Amniotic stem cell (primary cell): ENCODE measurements at places on chromosomes 3 and 15.

- no peak for DNase-seq
Observed at GRCh38 chr15:89531796-89532537, 35.6 kb upstream of the RHCG start.

DNA sequence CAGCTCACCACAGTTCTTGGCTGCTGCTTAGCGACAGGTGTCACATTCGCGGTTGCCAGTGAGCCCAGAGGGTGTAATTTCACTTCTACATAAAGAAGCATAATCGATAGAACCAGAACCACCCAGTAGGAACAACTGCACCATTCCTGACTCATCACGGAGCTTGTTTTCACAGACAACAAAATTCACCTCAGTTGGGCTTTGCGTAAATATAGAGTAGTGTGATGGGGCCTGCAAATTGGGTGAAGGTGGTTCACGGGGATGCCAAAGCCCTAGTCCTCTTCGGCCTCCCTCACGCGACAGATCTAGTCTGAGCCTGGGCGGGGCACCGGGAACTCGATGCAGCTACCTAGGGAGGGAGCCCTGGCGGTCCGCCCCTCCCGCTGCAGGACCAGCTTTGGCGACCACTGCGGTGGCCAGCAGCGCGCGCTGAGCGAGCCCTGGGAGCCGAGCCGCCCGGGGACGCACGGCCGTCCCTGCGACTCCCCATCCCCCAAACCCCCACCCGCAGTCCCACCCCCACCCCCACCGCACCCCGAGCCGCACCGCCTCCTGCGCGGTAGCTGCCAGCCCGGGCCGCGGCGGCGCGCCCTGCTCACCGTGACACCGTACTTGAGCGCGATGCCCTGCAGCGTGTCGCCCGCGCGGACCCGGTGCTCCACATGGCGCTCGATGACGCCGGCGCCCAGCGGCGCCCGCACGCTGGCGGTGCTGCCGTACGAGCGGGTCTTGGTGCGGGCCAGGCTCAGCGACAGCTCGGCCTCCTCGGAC lies 519 bp downstream of the LYSMD2 start:
- DNase-seq = no peak

DNA sequence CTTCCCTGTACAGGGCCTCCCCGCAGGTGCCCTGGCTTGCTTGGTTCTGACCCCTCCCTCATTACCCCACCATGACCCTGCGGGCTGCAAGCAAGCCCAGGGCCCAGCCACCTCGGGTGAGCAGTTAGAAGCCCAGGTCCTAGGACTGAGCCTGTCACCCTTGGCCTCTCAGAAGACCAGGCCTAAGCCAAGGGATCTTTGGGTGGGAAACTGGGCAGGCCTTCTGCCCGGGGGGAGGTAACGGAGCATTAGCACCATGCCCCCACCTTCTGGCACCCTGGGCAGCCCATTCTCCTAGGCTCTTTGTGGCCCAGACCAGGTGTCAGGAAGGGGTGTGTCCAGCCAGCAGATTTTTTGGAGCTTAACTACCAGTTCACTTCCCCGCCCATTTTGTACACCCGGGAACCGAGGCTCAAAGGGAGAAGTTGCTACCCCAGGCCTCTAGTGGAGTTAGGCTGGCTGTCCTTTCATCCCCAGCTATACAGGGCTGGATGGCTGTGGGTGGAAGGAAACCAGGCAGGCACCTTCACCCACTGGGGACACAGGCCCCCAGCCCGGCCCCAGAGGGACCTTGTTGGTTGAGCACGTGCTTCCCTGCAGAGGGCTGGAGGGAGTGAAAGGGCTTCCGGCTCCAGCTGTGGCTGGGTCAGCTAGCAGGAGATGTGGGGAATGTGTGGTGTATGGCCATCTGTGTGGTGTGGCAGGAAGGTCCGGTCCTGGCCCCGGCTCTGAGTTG lies 1.4 kb downstream of the CSK start:
- no peak for DNase-seq

GRCh38 chr3:99901200-99901926 lies 83.7 kb downstream of the CMSS1 start:
- no peak for DNase-seq

DNA sequence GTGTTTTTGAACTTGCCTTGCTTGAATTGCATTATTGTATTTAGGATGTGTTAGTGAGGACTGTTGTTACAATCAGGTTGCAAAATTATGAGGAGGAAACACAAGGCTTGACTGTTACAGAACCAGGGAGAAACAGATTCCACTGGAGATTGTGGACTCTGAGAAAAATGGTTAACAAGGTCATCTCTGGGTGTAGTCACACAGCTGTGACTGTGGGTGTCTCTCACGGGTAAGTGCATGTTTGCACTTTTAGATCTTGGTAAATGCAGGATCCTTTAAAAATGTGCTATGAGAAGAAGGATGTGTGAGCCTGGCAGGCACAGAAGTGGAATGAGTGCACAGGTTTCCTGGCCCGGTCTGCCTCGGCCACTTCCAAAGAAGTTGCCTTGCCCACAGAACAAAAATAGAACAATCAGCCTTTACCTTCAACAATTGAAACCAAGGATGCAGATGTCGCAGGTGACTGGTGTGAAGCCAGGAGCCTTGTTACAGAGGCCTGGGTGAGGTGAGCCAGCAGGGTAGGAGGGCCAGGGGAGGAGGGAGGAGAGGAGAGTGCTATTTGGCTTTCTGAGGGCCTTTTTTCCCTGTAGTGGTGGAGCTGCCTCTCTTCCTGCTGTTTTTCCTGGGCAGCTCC lies 68.0 kb downstream of the ABHD5 start:
- DNase-seq = no peak

- no peak for DNase-seq
Observed at GRCh38 chr3:137065381-137065780, 107.6 kb downstream of the IL20RB start.

DNA sequence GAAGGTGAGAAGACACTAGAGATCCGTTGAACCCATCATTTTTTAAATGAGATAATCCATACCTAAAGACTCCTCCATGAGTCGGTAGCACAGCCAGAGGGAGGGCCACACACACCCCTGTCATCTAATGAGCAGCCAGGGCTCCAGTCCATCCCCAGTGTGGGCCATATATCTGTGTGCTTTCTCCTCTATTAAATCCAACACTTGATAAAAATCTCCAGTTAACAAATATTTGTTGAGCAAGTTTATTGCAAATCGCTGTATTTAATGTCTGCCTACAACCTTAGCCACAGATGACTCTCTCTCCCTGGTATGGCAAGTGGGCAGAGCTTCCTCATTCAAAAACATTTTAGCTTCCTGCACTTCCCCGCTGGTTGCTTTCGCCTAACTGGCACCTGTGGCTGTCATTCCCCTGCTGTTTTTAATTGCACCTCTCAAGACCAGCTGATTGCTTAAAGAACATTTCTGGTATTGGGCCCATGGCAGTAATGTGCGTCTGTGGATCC lies 82.8 kb downstream of the SMAD3 start:
- DNase-seq = no peak

DNA sequence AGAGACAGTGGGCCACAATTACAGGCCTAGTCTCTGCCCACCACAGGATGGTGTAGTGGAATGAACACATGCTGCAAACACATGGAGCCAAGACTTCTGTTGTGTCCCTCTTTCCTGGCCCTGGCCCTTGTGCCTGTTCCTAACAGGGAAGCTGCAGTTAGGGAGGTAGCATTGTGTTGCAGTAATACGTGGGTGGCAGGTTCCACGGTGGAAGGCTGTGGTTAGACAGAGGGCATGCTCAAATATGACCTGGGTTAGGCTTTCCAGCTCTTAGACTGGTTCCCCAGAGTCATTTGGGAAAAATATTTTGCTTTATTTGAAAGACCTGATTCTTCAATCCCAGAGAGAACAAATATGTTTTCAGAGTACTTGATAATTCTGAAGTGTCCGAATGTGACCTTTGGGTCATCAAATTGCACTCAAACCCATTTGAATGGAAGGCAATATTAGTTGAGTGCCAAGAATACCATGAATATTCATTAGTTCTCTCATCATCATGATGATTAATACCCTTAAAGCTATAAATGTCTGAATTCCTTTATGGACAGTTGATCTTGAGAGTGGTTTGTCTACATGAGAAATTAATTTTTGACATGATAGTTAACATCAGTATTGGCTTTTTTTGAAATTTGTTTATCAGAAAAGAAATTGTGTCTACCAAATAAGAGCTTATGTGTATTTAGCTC lies 28.5 kb downstream of the PLAAT1 start:
- no peak for DNase-seq

DNA sequence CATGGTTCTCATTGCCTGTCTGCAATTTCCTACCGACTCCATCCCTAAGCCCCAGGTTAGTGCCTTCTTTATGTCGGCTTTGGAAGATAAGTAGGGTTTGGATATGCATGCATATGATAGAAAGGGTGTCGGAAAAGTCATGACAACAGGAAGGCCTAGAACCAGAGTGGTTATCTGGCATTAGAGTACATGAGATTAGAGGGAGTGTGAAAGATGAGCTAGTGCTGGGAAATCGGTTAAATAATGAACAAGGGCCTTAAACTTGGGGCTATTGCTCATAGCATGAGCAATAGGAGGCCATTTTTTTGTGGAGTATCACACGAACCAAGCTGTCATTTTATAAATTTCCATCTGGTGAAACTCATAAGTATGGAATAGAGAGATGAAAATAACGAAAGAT lies 54.0 kb upstream of the LPP start:
- DNase-seq = no peak

DNA sequence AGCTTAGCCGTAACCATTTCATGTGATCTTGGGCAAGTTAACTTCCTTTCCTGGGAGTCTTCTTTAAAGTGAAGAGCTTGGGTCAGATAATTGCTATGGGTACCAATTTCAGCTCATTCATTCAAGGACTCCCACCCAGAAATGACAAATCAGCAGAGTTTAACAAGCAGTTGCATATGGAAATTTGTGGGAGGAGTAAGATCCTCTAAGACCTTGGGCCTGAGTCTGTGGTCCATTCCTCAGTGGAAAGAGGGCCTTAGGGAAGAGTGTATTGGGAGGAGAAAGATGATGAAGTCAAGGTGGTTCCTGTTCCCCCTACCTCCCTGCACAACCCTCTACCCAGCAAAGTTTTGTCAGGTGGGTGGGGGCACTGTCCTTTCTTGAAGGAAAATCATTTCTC lies 42.1 kb downstream of the RBP2 start:
- no peak for DNase-seq

DNA sequence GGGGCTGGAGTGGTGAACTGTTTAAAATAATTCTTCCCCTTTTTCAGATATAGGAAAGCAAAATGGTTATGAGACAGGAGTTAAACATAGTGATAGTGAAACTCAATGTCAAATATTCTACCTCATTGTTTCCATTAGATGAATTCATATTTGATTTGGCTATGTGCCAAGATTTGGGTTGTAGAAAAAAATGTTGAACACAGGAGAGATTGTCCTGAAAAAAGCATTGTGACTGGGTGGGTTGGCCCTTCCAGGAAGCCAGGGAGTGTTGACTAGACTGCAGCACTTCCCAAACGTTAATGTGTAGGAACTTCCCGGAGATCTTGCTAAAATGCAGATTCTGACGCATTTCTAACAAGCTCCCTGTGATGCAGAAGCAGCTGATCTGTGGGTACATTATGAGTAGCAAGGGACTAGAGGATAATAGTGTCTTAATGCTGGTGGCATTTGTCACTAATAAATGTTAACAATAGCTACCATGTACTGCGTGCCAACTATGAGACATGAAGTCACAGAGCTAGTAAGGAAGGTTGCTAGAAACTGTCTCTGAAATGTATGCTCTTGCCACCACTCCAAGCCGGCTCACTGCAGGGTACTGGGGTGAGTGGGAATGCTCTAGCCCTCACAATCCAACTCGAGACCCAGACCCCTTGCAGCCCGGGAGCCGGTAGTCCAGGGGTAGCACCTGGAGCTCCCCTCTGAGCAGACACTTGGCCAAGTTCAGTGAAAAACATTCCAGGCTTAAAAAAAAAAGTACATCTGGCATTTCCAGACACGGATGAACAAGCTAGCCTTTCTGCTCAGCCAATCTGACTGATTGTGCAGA lies 120.6 kb downstream of the CD47 start:
- no peak for DNase-seq

DNA sequence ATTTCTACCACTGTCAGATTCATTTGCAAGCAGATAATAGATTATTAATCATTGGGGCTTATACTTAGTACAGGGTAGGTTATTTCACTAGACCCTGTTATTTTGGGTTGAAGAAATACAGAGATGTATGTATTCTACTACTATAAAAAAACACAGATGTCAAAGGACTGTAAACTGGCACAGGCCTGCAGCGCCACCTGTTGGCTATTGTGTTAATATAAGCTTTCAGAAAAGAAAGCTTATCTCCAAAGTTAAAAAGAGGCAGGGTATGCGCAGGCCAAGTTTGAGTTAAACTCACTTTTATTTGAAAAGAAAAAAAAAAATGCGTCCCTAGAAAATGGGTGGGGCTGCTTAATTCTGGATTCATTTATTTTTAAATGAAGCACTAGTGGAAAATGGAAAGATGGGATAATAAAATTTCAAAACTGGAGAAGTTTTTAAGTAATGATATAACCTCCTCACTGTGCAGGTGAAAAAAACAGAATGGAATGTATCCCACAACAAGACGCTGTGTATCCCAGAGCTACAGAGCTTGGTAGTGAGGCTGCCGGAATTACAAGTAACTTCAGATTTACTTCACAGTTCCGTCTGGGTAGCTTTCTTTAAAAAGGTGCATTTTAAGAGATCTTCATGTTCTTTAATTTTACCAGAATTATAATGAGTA lies 407.2 kb upstream of the TGFBR2 start:
- peak; percentile 15 for DNase-seq

GRCh38 chr3:49674497-49674983 lies 389 bp downstream of the APEH start:
- DNase-seq = no peak

- DNase-seq = no peak
Observed at GRCh38 chr15:71807125-71807629, 3.2 kb upstream of the NR2E3 start.

GRCh38 chr3:10619989-10620832 lies 114.8 kb upstream of the ATP2B2 start:
- no peak for DNase-seq
